ENCODE measurements at places on chromosomes 7 and 10. TPM values are rescaled to one million over a fixed set of nuclear protein-coding genes. Genes with fewer than 3 reads are reported as not detected.

DNA sequence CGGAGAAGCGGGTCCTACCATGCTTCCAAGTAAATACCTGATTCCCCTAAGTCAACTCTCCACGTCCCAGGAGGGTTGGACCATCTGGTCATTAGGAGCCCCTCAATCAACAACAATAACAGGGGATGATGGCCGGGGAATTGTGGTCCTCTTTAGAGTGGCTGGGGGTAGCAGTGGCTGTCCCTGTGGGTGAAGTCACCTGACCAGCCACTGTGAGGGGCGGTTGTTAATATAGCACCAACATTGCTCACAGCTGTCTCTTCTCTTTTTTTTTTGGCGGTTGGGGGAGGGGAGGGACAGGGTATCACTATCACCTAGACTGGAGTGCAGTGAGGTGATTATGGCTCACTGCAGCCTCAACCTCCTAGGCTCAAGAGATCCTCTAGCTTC lies 67.9 kb downstream of the SPDYE5 start:
- no peak overlapping the region for H3K27ac ChIP-seq
- H3K27me3 ChIP-seq = no peaks in the 10 kb centered on the region
- H3K4me1 ChIP-seq = no peaks in the 10 kb centered on the region
- no peak overlapping the region for H3K4me3 ChIP-seq

DNA sequence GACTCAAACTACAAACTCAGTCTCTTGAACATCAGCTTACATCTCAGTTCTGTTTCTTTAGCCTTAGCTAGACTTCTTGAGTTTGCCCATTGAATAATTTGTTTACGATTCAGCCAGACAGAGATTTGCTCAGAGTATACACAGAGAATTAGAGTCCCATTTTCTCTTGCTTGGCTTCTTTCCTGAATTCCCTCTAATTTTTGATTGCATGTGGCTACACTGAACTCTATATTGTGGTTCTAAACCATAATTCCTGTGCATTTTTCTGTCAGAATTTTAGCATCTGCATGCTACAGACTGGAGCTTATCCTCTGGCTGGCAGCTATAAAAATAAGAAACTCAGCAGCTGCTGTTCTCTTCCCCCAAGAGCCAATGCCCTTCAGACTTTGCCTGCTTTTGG lies 354.9 kb downstream of the MDFIC start:
- H3K27ac ChIP-seq = no peak overlapping the region
- no peaks in the 10 kb centered on the region for H3K36me3 ChIP-seq
- H3K4me3 ChIP-seq = no peak overlapping the region
- DNase-seq = no peak
- H3K4me1 ChIP-seq = no peaks in the 10 kb centered on the region

DNA sequence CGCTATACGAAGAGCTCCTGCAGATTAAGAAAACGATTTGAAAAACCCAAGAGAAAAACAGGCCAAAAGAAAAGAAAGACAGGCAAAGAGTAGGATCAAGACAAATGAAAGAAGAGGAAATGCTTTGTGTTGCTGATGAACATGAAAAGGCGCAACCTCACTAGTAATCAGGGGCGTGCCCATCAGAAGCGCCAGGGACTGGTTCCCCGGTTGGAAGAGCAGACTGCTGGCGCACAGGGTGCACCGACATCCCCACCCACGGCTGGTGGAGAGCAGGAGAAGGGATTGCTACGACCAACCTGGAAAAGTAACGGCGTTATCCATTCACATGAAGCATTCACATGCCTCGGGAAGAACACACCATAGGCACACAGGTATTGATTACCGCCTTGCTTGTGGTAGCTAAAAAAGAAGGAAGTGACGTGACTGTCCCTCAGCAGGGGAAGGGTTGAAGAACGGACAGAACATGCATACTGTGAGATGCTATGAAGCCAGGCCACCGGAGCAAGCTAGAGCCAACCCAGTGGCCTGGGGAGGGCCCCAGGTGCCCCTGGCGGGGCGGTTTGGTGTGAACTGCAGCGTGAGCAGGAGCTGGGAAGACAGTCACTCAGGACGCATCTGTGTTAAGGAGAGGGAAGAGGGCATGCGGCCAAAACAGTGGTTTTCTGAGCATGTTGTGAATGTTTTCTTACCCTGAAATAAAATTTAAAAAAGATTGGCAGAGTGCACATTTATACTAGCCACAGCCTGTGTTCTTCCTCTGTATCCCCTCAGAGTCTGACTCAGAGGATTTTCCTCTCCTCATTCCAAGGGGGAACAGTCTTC lies 18.3 kb downstream of the AGAP3 start:
- H3K4me1 ChIP-seq = no peaks in the 10 kb centered on the region
- no peaks in the 10 kb centered on the region for H3K27me3 ChIP-seq
- DNase-seq = no peak
- no peaks in the 10 kb centered on the region for H3K36me3 ChIP-seq

DNA sequence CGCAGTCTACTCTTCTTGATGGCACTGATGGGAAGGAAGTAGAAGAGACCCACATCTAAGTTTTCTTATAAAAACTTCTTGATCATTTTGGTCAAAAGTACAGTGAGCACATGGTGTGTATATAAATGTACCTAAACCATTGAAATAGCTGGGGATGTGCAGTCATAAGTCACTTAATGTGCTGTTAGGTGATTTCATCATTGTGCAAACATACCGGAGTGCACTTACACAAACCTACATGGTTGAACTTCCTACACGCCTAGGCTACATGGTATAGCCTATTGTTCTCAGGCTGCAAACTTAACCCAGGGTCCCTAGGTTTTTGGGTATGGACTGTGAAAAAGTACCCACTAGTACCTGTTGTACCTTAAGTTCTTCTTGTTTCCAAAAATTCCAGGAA lies 123.3 kb upstream of the ZNF438 start:
- no peaks in the 10 kb centered on the region for H3K27me3 ChIP-seq
- H3K4me3 ChIP-seq = no peak overlapping the region
- H3K27ac ChIP-seq = no peak overlapping the region
- no peak for DNase-seq
- no peaks in the 10 kb centered on the region for H3K36me3 ChIP-seq

- no peak overlapping the region for H3K27ac ChIP-seq
- H3K36me3 ChIP-seq = no peaks in the 10 kb centered on the region
- H3K4me3 ChIP-seq = no peak overlapping the region
- no peak for DNase-seq
Measured at GRCh38 chr7:110786328-110786965, 304.5 kb upstream of the LRRN3 start.

GRCh38 chr10:3950676-3951275 lies 165.8 kb upstream of the KLF6 start:
- H3K4me3 ChIP-seq = no peak overlapping the region
- DNase-seq = peak; percentile 16
- H3K36me3 ChIP-seq = no peaks in the 10 kb centered on the region
- no peaks in the 10 kb centered on the region for H3K4me1 ChIP-seq
- no peak overlapping the region for H3K27ac ChIP-seq

- H3K4me1 ChIP-seq = peaks cover 13% of the 10 kb centered on the region
- peak overlapping the region; percentile 34 for H3K27ac ChIP-seq
- H3K36me3 ChIP-seq = no peaks in the 10 kb centered on the region
Measured at GRCh38 chr10:114541797-114542160, 116.3 kb downstream of the ABLIM1 start.

DNA sequence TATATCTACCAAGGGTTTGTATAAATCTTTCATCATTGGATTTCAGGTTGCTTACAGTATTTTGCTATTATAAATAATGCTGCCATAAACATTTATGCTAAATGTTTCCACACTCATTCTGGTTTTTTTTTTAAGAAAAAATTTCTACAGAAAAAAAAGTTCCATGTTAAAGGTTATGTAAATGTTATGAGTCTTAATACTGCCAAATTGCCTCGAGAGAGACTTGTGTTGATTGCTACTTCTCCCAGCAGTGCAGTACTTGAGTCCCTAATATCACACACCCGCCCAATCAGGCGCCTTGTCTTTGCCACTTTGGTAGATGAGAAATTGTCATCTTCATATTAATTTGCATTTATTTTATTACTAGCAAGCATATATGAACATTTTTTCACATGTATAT lies 96.7 kb upstream of the TMEM26 start:
- H3K4me1 ChIP-seq = no peaks in the 10 kb centered on the region
- H3K36me3 ChIP-seq = no peaks in the 10 kb centered on the region
- no peak overlapping the region for H3K4me3 ChIP-seq
- no peaks in the 10 kb centered on the region for H3K27me3 ChIP-seq

DNA sequence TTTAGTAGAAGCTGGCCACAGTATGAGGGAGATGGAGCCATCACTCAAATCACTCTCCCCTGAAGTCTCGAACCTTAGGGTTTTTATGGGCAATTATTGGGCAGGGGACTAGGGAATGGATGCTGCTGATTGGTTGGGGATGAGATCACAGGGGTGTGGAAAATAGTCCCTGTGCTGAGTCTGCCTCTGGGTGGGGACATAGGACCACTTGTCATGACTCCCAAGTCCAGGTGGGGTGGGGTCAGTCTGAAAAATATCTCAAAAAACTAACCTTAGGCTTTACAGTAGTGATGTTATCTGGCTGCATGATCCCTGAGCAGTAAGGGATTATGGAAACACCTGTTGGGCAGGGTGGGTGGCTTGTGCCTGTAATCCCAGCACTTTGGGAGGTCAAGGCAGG lies 98.6 kb downstream of the XRCC2 start:
- H3K4me1 ChIP-seq = no peaks in the 10 kb centered on the region
- no peaks in the 10 kb centered on the region for H3K27me3 ChIP-seq
- H3K4me3 ChIP-seq = no peak overlapping the region
- no peak for DNase-seq

DNA sequence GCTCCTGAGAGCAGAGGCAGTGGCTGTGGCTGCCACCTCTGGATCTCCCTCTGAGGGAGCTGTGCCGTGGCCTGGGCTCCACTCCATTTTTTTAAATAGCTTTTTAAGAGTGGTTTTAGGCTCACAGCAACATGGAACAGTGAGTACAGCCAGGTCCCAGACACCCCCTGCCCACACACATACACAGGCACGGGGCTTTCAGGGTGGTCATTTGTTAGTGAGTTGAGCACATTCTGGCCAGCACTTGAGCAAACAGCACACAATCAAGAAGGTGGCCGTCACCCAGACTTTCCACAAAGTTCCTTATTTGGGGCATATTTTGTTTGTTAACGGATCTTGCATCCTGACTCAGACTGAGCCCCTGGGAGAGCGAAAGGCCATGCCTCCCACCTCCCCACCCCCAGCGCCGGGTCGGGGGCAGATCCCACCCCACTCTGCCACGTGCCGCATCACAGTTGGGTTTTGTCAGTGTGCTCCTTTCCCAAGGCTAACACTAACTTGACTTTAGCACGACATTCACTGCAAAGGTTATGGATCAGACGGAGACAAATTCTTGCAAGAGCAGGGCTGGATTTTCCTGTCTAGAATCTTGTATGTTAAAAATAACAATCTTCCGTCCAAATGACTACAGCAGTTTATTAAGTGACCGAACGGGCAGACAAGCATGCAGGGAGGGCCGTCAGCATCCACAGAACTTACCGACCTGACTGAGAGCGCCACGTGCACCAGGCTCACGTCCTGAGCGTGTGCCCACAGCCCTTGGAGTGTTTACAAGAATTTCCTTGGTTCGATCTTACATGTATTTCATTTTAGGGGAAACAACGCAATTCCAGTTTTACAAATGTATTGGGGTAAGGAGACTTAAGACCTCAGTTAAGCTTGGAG lies 156.5 kb upstream of the NPS start:
- H3K4me1 ChIP-seq = no peaks in the 10 kb centered on the region
- H3K27ac ChIP-seq = no peak overlapping the region
- no peaks in the 10 kb centered on the region for H3K36me3 ChIP-seq
- H3K27me3 ChIP-seq = no peaks in the 10 kb centered on the region

DNA sequence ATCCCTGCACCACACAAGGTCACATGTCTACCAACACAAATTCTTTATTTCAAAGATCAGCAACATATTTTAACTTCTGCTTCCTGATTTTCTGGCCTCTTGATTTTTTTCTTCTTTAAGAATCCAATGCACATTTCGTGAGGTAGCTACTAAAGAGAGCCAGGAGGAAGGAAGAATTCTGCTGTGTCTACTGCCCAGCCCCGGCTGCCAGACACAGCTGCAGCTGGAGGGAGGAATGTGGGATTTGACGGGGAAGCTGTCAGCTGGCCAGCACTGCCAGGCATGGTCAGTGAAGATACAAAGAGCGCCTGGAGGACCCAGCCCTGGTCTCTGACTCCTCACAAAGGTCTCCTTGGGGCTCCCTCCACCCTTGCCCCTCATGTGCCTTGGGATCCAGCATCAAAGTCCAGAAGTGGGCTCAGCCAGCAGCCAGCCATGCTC lies 6.9 kb upstream of the AOC1 start:
- no peak overlapping the region for H3K4me3 ChIP-seq
- DNase-seq = no peak
- H3K4me1 ChIP-seq = no peaks in the 10 kb centered on the region
- H3K27me3 ChIP-seq = no peaks in the 10 kb centered on the region

- no peak overlapping the region for H3K4me3 ChIP-seq
- no peaks in the 10 kb centered on the region for H3K36me3 ChIP-seq
- no peaks in the 10 kb centered on the region for H3K27me3 ChIP-seq
- DNase-seq = peak; percentile 3
Measured at GRCh38 chr10:123587110-123587509, 79.0 kb upstream of the GPR26 start.

- no peaks in the 10 kb centered on the region for H3K36me3 ChIP-seq
- no peaks in the 10 kb centered on the region for H3K4me1 ChIP-seq
- H3K27ac ChIP-seq = no peak overlapping the region
- DNase-seq = no peak
- H3K27me3 ChIP-seq = no peaks in the 10 kb centered on the region
Measured at GRCh38 chr10:84265418-84265817, 20.6 kb downstream of the RGR start.

DNA sequence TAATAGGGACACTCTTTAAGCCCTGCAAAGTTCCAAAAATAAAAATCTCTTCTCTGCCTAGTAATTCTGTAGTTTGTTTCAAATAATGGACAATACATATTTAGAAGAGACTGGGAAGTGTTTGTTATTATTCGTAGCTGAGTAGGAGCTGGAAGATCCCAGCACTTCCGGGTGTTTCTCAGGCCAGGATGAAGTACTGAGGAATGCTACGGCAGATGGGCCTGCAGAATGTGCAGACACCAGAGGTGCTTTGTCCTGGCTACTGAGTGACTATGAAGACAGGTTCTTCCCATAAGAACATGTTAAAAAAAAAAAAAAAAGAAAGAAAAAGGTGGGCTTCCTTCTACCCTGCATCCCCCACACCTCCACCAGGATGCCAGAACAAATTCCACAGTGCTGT lies 36.1 kb downstream of the ETV1 start:
- DNase-seq = no peak
- no peaks in the 10 kb centered on the region for H3K27me3 ChIP-seq
- H3K27ac ChIP-seq = no peak overlapping the region
- no peaks in the 10 kb centered on the region for H3K36me3 ChIP-seq

GRCh38 chr10:109411917-109412316 lies 511.4 kb downstream of the XPNPEP1 start:
- H3K4me3 ChIP-seq = no peak overlapping the region
- DNase-seq = no peak
- H3K27me3 ChIP-seq = no peaks in the 10 kb centered on the region
- no peak overlapping the region for H3K27ac ChIP-seq
- no peaks in the 10 kb centered on the region for H3K36me3 ChIP-seq
- H3K4me1 ChIP-seq = no peaks in the 10 kb centered on the region

GRCh38 chr10:48233559-48234005 lies 40.9 kb downstream of the FRMPD2 start:
- DNase-seq = no peak
- no peak overlapping the region for H3K4me3 ChIP-seq
- no peak overlapping the region for H3K27ac ChIP-seq
- H3K4me1 ChIP-seq = no peaks in the 10 kb centered on the region
- no peaks in the 10 kb centered on the region for H3K36me3 ChIP-seq
- no peaks in the 10 kb centered on the region for H3K27me3 ChIP-seq

The SYT15 gene
- total RNA-seq = 0.62 TPM

The VKORC1L1 gene
- 26.0 TPM for total RNA-seq

The MYL10 gene
- not detected for total RNA-seq

The UCN3 gene
- 4.0 TPM for total RNA-seq

The DGKB gene
- 0.61 TPM for total RNA-seq

The SAP25 gene
- total RNA-seq = 0.69 TPM

The DNAJC12 gene
- total RNA-seq = 6.9 TPM

The ATOH7 gene
- 0.17 TPM for total RNA-seq

The TMEM229A gene
- not detected for total RNA-seq

All from colonic mucosa (tissue), 4 donors.